ENCODE measurements at places on chromosomes 16 and 17.

DNA sequence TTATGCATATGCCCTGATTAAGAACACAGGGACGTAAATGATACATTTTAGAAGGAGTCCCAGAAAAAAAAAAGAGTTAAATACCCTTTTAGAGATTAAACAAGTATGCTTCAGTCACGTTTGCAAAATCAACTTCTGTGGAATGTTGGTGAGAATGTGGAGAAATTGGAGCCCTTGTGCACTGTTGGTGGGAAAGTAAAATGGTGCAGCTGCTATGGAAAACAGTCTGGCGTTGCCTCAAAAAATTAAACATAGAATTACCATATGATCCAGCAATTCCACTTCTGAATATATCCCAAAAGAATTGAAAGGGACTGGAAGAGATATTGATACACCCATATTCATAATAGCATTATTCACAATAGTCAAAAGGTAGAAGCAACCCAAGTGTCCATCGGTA is 26.5 kb downstream of the RHBDL3 start:
- DNase-seq = no peak

GRCh38 chr16:1323296-1324239 is 9.9 kb upstream of the BAIAP3 start:
- DNase-seq = no peak

DNA sequence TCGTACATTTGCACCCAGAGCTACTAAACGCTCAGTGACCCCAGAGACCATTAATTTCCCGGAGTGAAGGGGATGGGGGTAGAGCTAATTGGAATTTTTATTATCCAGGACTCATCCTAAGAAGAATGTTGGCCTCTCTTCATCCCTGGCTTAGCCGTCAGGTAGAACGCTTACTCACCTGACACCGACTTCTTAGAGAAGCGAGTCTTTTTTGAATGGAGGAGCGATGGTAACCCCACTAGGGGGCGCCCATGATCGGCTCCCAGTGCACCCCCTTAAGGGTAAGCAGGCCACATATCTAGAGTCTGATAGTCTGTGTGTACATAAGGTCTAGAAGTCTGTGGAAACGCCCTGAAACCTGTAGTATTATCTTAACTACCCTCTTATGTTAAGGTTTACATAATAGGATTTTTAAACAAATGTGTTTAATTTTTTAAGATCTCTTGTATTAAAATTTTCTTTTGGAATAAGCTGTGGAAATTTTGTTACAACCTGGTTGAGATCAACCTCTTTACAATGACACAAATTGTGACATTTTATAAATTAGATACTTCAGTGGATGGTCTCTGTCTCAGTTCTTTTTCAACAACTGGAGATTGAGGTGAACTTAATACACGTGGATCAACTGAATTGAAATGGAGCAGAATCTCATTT is 229.8 kb downstream of the CPPED1 start:
- DNase-seq = no peak

GRCh38 chr17:29150161-29150560 is 30.0 kb downstream of the MYO18A start:
- no peak for DNase-seq

DNA sequence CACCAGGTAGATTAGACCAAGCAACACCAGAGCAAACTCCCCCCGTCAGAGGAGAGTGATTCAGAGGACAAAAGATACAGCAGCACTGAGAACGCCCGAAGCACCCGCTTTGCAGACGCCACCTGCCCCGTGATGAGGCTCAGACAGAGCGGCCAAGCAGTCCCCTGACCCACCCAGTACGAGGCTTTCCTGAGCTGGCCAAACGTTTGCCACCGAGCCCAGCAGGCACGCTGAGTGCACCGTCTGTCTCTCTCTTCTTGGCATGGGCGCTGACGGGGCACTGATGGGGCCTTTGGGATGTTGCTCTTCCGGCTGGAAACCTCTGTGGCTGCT is 19.4 kb upstream of the WDR45B start:
- no peak for DNase-seq

DNA sequence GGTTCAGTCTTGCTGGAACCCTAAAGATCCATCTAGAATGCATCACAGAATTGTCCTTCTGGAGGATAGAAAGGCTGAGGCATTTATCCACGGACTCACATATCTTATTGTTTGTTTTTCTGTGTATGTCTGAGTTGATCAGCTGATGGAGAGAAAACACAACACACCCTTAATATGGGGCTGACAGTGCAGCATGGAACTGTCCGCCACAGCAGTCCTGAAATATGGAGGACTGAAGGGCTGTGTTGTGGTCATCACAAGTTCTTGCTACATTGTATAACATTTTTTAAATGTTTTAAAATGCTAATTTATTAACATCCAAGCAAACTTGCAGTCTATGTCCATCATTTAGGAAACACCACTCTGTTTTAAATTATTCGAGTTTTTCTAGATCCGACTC is 448.9 kb upstream of the ERCC4 start:
- no peak for DNase-seq

GRCh38 chr16:6160303-6160702 is 1062.7 kb upstream of the EEF2KMT start:
- no peak for DNase-seq

DNA sequence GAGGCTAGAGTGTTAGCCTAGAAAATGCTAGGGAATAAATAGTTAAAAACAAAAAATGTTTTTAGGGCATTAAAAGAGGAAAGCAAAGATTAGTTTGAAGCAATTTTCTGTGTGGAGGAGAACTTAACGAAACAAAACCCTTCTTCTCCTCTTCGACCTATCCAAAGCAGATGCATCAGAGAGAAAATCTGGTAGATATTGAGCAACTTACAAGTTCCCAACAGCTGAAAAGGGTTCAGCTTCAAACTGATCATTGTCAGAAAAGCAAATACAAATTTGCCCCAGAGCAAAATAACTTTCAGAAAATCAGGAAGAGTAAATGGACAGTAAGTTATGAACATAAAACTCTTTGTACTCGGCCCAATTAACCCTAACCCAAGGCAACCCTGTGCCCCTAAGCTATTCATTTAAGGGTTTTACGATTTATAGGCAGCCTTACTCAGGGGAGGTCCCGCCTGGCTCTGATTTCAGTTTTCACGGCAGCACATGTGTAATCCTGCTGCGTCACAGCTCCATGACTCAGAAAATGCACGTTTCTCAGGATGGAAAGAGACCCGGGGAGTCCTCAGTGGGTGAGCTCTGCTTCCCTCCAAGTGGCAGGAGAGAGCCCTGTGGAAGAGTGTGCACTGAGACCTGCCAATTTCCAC is 405.7 kb upstream of the SALL1 start:
- peak; percentile 98 for DNase-seq

DNA sequence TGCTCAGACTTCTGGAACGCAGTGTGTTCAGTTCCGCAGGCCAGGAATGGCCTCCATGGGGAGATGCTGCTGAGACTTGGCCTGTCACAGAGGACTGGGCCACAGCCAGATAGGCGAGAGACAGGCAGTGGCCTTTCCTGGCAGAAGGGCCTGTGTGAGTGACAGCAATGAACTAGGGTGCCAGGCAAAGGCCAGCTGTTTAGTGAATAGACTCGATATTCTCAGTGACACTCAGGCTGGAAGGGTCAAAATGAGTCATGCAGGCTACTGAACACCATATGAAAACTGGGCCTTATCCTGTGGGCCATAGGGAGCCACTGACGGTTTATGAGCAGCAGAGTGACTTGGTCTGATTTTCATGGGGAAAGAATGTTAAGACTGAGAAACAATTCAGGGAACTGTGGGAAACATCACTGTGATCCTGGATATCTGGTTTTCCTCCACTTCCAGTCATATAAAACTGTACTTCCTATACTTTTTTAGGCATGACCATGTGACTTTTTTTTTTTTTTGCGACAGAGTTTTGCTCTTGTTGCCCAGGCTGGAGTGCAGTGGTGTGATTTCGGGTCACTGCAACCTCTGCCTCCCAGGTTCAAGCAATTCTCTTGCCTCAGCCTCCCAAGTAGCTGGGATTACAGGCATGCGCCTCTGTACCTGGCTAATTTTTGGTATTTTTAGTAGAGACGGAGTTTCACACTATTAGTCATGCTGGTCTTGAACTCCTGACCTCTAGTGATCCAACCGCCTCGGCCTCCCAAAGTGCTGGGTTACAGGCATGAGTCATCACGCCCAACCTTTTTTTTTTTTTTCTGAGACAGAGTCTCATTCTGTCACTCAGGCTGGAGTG is 5.2 kb upstream of the NUBP1 start:
- DNase-seq = no peak

- DNase-seq = peak; percentile 50
Observed at GRCh38 chr16:55567382-55567781, 898 bp downstream of the CAPNS2 start.

- no peak for DNase-seq
Observed at GRCh38 chr16:86092586-86093480, 193.9 kb downstream of the IRF8 start.

DNA sequence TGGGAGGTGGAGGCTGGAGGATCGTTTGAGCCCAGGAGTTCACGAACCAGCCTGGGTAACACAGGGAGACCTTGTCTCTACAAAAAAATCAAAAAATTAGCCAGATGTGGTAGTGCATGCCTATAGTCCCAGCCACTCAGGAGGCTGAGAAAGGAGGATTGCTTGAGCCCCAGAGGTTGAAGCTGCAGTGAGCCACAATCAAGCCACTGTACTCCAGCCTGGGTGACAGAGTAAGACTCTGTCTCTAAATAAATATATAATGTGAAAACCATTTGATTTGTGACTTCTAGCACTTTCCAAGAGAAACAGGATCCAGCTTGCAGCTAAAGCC is 459.1 kb downstream of the SOX9 start:
- DNase-seq = no peak

- no peak for DNase-seq
Observed at GRCh38 chr17:80726558-80727408, 182.1 kb downstream of the RPTOR start.

Measured in skeletal muscle cell (primary cell).